Articular chondrocyte of knee joint (primary cell): ENCODE measurements at places on chromosomes 2 and 18. TPM values are rescaled to one million over a fixed set of nuclear protein-coding genes. Genes with fewer than 3 reads are reported as not detected.

ASB18 gene
- not detected in 2 replicates for total RNA-seq

FAM228A gene
- 0.43 and 0.65 TPM in 2 replicates for total RNA-seq

E2F6 gene
- total RNA-seq, result 9.5 and 9.9 TPM in 2 replicates

SGO2 gene
- total RNA-seq, result 11.8 and 12.2 TPM in 2 replicates

EPHA4 gene
- total RNA-seq, result 24.6 and 36.0 TPM in 2 replicates

HRH4 gene
- 0.11 and 0.13 TPM in 2 replicates for total RNA-seq

TLX2 gene
- total RNA-seq, result 0.11 and 0.13 TPM in 2 replicates

C1QL2 gene
- total RNA-seq, result not detected in 2 replicates

PPP4R1 gene
- total RNA-seq, result 109 and 125 TPM in 2 replicates

SERPINB13 gene
- not detected in 2 replicates for total RNA-seq

RGPD8 gene
- total RNA-seq, result 22.5 and 43.3 TPM in 2 replicates

NETO1 gene
- total RNA-seq, result not detected in 2 replicates

RNF144A gene
- 18.4 and 18.9 TPM in 2 replicates for total RNA-seq

RPE gene
- total RNA-seq, result 63.9 and 73.3 TPM in 2 replicates

POTEI gene
- not detected in 2 replicates for total RNA-seq

AMER3 gene
- not detected in 2 replicates for total RNA-seq

KLHL29 gene
- 13.1 and 14.1 TPM in 2 replicates for total RNA-seq

HAAO gene
- total RNA-seq, result 4.1 and 7.1 TPM in 2 replicates

ABHD1 gene
- total RNA-seq, result 0.22 and 0.26 TPM in 2 replicates

SERPINB12 gene
- total RNA-seq, result not detected in 2 replicates

IER3IP1 gene
- 21.0 and 28.1 TPM in 2 replicates for total RNA-seq

SFTPB gene
- total RNA-seq, result not detected in 2 replicates

ZSWIM2 gene
- under 0.01 TPM in 1 of 2 replicates, not detected in the other for total RNA-seq

CD8B2 gene
- total RNA-seq, result 0.13 and 0.43 TPM in 2 replicates

EVX2 gene
- total RNA-seq, result not detected in 2 replicates

MCEE gene
- 14.1 and 21.8 TPM in 2 replicates for total RNA-seq

TSPYL6 gene
- under 0.01 TPM in 1 of 2 replicates, not detected in the other for total RNA-seq

ALPI gene
- not detected in 2 replicates for total RNA-seq

FNDC4 gene
- total RNA-seq, result 24.2 and 25.1 TPM in 2 replicates

DNER gene
- total RNA-seq, result 0.78 and 1.7 TPM in 2 replicates
